ENCODE measurements at places on chromosomes 13 and 19.

- no peak for DNase-seq
These were observed 4.2 kb downstream of the PPP6R1 start for GRCh38 chr19:55254625-55254977.

DNA sequence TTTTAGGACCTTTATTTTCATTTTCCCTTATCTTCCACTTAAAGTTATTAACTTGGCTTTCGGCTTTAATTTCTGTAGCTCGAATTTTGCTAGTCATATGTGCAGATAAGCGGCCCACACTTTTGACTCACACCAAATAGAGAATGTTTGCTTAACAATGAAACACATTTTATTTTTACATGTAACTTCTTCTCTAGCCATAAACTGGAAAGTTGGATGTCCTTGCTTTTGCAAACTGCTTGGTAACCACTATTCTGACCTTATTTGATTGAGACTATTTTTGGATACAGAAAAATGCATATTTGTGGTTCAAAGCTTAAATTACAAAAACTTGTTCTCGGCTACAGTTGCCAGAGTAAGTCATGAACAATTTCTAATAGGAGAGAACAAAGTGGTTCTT is 600.0 kb downstream of the KCTD12 start:
- peak; percentile 90 for DNase-seq

- DNase-seq: peak; percentile 62
These were observed 53.1 kb downstream of the ZNF254 start for GRCh38 chr19:24140099-24140498.

DNA sequence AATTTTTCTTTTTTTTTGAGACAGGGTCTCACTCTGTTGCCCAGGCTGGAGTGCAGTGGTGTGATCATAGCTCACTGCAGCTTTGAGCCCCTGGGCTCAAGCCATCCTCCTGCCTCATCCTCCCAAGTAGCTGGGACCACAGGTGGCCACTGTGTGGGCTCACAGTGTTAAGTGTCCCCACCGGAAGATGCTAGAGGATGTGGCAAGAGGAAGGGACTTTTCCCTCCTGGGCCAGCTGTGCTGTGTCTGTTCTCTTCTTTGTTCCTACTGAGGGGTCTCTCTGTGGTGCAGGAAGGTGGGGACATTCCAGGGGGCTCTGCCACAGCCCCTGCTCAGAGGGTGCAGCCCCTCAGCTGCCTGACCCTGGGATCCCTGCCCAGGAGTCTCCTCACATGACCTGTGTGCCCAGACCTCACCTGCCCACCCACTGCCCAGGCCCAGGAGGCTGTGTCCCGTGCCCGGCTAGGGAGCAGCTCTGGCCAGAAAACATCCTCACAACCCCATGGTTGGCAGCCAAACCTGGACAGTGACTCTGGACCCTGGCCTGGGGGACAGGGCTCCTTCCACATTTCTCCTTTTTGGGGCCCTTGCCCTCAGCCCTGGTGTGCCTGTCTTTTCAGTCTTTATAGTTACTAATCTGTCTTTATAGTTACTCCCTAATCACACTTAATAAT is 14.4 kb upstream of the ANKRD10 start:
- DNase-seq: no peak

DNA sequence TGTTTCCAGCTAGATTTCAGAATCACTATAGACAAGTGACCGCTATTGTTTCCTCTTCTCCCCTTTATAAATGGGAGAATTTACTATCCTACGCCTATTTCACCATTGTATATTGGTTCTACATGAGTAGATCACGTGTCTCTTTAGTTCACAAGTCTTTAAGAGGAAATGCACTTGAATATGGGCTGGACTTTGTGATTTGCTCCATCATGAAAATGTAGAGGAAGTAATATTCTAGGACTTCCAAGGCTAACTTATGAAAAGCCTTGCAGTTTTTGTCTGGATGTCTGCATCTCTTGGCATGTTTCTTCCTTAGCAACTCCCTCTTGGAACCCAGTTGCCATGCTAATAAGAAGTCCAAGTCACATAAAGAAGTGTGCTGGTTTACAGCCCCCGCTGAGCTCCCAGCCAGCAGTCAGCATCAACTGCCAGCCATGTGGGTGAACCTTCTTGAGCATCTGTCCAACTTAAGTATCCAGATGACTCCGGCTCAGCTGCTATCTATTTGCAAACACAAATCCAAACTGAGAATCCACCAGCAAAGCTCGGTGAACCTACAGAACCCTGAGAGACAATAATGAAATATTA is 4.8 kb upstream of the FBXL3 start:
- DNase-seq: no peak

- no peak for DNase-seq
These were observed 20.9 kb upstream of the MATK start for GRCh38 chr19:3807131-3807480.

DNA sequence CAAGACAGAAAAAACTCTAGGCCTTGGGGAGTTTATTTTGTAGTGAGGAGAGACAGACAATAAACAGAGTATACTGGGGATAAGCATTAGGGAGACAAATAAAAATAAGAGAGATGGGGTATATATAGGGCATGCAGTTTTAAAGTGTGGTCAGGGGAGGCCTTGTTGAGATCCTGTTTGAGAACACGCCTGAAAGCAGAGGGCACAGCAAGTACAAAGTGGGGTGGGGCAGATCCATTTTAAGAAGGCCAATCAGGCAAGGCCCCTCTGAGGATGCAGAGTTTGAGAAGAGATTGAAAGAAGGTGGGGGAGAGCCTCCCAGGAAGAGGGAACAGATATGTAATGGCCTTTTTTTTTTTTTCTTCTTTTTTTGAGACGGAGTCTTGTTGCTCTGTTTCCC is 2.1 kb downstream of the PPP2R1A start:
- DNase-seq: no peak

DNA sequence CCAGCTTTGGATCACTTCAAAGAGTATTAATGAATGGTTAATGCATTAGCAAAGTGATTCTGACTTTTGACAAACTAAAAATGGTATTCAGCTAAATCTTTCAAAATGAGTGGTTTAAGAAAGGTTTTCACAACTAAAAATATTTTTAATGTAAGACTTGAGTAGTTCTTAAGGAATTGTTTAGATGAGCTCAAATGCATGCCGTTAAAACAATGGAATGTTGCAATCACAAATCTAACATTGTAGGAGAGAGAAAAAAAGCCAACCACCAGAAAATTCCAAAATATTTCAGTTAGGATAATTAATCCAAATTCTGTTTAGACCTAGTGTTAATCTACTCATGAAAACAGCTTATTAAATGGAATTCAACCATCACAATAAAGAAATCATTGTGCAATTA is 1044.8 kb upstream of the SLC10A2 start:
- DNase-seq: no peak

DNA sequence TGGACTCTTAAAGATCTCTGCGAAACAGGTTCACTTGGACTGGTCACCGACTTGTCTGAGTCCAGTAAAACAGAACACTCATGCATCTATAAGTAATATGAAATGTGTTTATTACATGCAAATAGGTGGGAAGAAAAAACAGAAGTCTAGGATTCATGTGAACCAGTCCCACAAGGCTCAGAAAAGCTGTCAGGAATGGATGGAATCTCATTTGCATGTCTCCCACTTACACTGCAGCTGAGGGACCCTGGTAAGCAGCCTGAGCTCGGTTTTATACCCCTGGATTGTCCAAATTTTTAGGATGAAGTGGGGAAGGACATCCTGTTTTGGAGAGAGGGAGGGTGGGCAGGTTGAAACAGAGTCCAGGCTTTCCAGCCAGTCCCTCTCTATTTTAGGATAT is 1545.1 kb upstream of the PCDH20 start:
- no peak for DNase-seq

GRCh38 chr19:53958823-53959757 is 3.6 kb upstream of the CACNG8 start:
- no peak for DNase-seq

DNA sequence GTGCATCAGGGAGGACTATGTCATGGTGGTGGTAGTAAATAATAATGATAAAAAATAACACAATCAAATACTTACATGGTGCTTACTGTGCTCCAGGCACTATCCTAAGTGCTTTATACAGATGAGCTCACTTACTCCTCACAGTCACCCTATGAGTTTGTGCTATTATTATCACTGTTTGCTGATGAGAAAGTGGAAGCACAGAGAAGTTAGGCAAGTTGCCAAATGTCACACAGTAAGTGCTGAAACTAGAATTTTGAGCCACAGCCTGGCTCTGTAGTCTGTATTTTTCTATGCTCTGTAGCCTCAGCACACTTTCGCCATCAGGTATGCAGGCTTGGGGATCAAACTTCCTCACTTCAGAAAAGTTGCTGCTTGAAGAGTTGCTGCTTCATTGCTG is 46.6 kb downstream of the HTR2A start:
- peak; percentile 2 for DNase-seq

DNA sequence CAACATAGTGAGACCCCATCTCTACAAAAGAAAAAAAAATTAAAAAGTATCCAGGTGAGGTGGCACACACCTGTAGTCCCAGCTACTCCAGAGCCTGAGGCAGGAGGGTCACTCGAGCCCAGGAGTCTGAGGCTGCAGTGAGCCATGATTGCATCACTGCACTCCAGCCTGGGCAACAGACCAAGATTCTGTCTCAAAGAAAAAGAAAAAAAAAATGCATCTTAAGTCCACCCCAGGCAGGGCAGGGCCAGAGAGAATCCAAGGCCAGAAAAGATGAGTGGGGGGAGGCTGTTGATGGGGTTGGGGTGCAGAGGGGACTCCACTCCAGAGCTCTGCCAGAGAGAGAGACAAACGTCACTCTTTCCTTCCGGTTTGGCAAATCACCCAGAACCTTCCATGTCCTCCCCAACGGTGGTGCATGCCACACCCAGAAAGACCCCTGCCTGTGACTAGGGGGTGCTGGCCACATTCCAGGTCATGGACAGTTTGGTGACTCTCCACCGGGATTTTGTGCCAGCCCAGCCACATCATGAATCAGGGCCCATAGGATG is 431 bp downstream of the FUT3 start:
- DNase-seq: peak; percentile 77

GRCh38 chr19:46411088-46411924 is 2.1 kb downstream of the CCDC8 start:
- DNase-seq: no peak

- no peak for DNase-seq
These were observed 1.3 kb upstream of the EDNRB start for GRCh38 chr13:77919921-77920294.

- no peak for DNase-seq
These were observed 1582.1 kb upstream of the SLC10A2 start for GRCh38 chr13:104648291-104648690.

DNA sequence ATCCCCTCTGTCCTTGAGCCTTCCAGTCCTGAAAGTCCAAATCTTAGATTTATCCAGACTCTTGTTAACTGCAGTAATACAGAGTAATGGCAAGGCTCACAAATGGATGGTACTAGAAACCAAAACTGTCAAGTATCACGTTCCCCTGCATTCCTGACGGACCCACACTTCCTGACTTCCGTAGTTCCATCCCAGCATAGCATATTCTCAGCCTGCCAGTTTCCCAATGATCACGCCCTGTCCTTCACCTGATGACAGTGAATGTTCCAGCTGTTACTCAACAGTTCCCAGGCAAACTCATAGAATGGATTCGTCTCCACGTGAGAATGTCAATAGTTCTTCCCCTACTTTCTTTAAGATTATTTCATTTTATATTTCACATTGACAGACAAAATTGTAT is 33.6 kb downstream of the SLC7A1 start:
- no peak for DNase-seq

GRCh38 chr13:100178309-100178708 is 89.4 kb downstream of the PCCA start:
- DNase-seq: no peak

DNA sequence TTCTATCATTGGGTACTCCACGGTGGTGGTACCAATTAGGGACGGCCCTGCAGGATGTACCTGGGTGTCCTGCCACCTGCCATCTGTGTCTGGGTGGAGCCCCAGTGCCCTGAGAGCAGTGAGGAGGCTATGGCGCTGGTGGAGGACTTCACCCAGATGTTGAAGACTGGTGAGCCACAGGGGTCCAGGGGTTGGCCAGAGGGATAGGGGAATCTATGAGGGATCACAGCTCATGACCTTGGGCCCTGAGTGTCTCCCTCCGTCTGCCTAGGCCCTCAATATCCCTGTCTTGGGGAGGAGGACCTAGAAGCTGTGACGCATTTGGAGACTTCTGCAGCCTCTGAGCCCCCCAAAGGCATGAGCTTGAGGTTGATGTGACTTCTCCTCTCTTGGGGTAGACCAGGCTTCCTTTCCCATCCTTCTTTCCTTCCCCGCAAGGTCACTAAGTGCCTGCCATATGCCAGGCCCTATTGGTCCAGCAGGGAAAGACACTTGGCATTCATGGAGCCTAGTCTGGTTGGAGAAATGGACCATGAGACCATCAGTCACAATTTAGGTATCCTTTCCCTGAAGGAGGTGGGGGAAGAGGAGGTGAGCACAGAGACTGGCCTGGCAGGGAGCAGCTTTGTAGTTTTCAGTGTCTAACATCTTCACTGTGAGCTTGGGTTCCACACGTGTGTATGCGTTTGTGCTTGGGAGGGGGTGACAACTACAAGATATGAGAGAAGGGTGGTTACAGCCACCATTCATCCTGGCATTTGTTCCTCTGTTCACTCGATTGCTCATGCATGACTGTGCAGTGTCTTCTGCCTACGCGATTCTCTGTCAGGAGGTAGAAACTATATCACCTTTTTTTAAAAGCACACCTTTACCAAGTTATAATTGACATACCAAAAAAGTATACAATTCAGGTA is 5.1 kb upstream of the MZF1 start:
- DNase-seq: no peak

DNA sequence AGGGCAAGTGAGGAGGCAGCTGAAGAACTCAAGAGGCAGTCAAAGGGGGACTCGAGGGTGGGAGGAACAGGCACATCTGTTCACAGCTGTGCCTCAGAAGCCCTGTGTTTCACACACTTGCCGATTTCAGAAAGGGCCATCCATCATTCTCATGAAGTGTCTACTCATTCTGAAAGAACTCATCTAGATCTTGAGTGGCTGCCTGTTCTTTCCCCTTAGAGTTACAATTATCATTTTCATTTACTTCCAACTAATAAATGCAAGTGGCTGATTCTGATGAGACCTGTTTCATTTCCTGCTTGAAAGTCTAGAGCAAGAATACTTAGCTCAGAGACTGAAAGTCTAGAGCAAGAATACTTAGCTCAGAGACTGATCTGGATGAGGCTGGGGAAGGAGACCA is 1145.1 kb downstream of the UQCRFS1 start:
- no peak for DNase-seq

DNA sequence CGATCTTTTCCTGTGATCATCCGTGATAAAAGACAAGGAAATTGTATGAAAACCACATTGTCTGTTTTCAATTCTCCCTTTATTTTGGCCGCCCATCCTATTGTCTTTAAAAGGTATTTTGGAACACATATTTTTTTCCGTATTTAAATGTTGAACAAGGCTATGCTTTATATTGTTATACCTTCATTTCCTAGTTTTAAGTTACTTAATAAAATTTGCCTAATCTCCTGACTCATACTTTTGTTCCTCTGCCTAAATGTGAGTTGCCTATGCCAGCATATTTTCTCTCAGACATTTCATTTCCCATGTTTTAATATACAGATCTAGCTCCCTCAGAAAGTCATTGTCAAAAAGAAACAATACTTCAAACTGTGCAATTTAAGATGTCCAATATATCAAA is 104.2 kb downstream of the SLITRK6 start:
- DNase-seq: no peak
